ENCODE measurements at places on chromosomes 1 and 21.

- no peak for DNase-seq
Observed at GRCh38 chr1:37862330-37862729, 2.9 kb upstream of the MTF1 start.

DNA sequence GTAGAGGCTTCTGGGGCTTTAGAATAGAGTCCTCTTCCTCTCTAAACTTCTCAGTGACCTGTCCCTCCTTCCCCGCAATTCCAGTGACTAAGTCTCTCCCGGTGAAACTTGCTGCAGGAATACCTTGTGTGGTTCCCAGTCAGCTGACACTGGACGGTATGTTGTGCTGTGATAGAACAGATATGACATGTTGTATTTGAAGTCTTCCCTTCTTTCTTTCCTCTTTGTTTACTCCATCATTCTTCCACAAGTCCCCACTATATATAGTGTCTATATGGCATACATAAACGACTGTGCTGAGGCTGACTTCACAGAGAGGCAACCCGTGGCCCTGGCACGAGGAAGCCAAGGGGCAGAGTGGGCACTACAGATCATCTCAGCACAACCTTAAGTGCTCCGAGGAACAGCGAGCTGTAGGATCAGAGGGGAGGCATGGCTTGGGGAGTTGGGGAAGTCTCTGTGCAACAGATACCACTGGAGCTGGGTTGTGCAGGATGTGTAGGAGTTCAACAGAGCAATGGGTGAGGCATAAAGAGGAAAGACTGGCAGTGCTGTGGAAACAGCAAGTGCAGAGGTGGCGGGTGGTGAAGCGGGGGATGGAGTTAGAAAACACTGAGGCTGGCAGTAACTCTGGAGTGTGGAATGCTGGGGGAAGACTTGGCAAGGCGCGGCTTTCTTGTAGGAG, 237.8 kb downstream of the TRABD2B start:
- peak; percentile 16 for DNase-seq

DNA sequence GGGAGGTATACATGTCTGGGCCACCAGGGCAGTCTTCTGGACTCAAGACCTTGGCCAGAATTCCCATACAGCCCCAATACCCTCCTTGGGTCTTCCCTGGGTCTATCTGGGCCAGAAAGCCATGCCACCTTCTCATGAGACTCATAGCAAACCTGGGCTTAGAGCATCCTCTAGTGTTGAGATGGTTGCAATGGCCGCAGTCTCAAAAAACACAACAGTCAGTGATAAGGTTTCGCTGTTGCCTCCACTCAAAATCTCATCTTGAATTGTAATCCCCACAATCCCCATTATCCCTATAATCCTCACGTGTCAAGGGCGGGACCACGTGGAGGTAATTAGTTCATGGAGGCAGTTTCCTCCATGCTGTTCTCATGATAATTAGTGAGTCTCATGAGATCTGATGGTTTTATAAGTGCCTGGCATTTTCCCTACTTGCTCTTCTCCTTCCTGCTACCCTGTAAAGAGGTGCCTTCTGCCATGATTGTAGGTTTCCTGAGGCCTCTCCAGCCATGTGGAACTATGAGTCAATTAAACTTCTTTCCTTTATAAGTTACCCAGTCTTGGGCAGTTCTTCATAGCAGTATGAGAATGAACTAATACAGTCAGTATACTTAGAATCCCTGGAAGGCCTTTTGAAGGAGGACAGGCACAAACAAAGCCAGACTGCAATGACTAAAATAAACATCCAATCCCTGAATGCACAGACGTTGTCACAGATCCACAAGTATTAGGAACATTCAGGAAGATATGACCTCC, 77.0 kb downstream of the CTH start:
- DNase-seq, result no peak

DNA sequence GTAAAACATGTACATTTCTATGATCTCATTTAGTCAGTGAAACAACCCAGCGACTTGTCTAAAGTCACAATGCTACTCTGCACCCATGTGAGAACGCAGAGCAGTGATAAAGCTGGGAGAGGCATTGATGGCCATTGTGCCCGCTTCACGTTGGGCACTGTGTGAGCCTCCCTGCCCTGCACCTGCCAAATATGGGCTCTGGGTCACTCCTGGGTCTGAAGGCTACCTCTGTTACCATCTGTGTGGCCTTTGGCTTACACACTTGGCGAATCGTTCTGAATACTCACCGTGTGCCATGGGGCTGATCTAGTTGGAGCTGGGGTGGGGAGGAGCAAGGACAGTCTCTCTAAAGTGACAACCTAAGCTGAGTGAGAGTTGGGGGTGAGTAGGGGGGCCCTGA, 29.9 kb downstream of the PCSK9 start:
- DNase-seq, result no peak

DNA sequence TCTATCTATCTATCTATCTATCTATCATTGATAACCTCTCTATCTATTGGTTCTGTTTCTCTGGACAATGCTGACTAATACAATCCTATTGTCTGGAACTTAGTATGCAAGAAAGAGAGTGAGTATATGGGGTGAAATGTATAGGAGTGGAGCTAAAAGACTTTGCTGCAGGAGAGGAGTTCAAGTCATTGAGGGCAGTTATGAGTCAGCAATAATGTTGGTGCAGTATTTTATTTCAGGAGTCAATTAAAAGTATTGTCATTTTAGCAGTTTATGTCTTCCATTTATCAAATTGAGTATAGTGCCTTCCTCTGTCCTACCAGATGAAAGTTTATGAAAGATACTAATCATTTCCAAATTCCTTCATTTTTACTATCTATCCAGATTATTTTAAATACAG, 55.8 kb downstream of the MAP3K7CL start:
- DNase-seq, result no peak

DNA sequence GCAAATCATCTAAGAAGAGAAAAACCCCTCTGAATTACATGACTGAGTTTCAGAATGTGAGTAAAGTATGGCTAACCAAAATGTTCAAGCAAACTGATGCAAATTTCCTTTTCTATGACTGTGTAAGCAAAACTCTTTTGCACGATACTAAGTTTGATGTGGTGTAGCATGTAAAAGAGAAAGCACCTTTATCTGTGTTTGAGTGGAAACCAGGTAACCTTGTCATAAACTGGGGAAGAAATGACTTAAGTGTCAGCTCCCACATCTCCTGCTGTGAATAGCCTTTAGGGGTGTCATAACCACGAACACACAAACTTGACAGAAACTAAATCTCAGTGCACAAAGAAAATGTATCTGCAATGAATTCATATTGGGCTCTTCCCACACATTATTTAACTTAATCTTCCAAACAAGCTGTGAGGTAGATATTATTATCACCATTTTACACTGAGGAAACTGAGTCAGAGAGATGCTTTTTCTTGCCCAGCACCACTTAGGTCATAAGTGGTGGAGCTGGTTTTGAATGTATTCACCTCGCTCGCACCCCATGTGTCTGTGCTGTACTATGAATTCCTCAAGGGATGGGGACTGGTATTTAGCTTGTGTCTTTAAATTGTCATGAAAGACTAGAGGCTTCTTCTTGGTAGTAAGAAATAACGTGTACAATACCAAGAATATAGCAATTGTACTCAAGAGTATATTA, 32.9 kb upstream of the IL12RB2 start:
- no peak for DNase-seq

DNA sequence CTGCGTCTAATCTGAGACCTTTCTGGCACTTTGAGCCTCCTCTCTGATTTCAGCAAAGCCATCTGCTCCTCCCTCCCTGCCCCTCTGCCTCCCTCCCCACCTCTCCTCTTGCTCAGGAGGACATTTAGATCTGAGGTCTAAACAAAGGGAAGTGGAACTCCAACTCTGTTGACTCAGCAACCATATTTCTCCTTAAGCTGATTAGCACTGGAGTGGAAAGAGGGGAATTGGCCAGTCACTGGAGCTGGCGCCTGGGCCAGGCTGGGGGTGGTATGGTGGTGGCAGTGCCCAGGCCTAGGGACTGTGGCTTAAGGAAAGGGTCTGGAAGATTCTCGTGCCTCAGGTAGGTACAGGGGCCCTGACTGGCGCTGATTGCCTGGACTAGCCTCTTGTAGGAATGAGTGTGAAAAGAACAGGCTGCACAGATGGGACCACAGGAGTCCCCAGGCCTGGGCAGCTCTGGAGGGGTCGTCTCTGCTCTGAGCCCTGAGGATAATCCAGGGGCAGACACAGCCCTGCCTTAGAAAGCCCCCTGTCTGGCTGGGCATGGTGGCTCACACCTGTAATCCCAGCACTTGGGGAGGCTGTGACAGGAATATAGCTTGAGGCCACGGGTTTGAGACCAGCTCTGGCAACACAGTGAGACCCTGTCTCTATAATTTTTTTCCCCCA, 11.9 kb downstream of the SH2D2A start:
- DNase-seq, result no peak

DNA sequence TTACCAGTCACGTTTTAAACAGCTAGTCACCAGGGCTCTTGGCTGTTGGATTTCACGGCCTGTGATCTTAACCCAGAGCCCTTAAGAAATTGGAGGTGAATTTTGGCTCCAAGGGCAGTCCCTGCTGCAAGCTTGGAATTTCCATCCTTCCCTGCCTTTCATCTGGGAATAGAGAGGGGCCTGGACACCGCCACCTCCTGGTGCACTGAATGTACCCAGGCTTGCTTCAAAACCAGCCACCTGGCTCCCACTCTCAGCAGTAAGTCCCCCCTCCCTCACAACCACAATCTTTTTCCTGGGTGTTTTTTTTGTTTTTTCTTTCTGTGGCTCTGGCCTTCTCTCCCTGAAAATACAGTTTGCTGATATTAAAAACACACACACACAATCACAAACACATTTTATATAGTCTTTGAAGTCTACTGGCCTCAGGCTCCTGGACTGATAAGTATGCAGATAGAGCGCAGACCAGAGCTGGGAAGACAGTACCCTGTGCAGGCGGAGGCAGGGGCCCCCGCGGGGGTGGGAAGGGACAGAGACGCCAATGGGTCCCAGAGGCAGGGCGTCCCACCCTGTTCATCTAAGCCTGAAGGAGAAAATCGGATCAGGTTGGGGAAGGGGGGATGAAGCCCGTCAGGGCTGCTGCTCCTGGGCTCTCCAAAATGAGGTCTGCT, 65.8 kb upstream of the IGSF21 start:
- DNase-seq, result no peak

GRCh38 chr1:229280037-229280828, 9.3 kb downstream of the RAB4A start:
- DNase-seq, result no peak

- DNase-seq, result no peak
Observed at GRCh38 chr21:42039470-42039901, 29.3 kb upstream of the ZBTB21 start.

GRCh38 chr21:26153758-26154157, 16.8 kb downstream of the APP start:
- no peak for DNase-seq

All from left hindlimb (tissue), 1 donor.